ENCODE measurements at places on chromosomes 2 and 18.

GRCh38 chr2:46970334-46971288 is 55.0 kb upstream of the MCFD2 start:
- H3K4me1 ChIP-seq, result peaks cover 4% of the 10 kb centered on the region
- peak overlapping the region; percentile 78 for H3K27ac ChIP-seq
- no peaks in the 10 kb centered on the region for H3K27me3 ChIP-seq
- H3K36me3 ChIP-seq, result peaks cover 2% of the 10 kb centered on the region

GRCh38 chr2:9189901-9190300 is 16.7 kb upstream of the ASAP2 start:
- H3K27me3 ChIP-seq, result no peaks in the 10 kb centered on the region
- H3K27ac ChIP-seq, result no peak overlapping the region
- H3K4me1 ChIP-seq, result no peaks in the 10 kb centered on the region
- no peaks in the 10 kb centered on the region for H3K36me3 ChIP-seq
- H3K4me3 ChIP-seq, result no peak overlapping the region

GRCh38 chr2:9462313-9462712 is 12.0 kb upstream of the IAH1 start:
- H3K4me3 ChIP-seq, result no peak overlapping the region
- no peaks in the 10 kb centered on the region for H3K4me1 ChIP-seq
- no peak overlapping the region for H3K27ac ChIP-seq
- peaks cover 1% of the 10 kb centered on the region for H3K36me3 ChIP-seq
- DNase-seq, result no peak

DNA sequence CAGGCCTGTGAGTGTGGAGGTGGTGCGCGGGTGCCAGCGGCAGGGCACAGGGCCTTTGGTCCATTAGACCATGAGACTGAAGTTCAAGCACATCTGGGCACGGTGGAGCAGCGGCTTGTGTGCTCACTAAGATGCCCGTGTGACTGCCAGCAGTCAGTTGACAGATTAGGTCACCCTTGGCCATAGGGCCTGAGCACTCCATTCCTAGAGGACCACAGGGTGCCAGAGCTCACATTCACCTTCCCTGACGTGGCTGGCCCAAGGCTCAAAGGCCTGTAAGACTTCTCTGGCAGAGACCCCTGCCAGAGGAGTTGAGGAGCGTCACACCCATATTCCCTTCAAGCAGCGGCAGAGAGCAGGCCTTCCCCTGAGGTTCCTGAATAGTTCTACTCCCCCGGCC is 650 bp downstream of the LHCGR start:
- DNase-seq, result no peak
- peaks cover 5% of the 10 kb centered on the region for H3K4me1 ChIP-seq
- H3K27ac ChIP-seq, result no peak overlapping the region
- H3K36me3 ChIP-seq, result no peaks in the 10 kb centered on the region

DNA sequence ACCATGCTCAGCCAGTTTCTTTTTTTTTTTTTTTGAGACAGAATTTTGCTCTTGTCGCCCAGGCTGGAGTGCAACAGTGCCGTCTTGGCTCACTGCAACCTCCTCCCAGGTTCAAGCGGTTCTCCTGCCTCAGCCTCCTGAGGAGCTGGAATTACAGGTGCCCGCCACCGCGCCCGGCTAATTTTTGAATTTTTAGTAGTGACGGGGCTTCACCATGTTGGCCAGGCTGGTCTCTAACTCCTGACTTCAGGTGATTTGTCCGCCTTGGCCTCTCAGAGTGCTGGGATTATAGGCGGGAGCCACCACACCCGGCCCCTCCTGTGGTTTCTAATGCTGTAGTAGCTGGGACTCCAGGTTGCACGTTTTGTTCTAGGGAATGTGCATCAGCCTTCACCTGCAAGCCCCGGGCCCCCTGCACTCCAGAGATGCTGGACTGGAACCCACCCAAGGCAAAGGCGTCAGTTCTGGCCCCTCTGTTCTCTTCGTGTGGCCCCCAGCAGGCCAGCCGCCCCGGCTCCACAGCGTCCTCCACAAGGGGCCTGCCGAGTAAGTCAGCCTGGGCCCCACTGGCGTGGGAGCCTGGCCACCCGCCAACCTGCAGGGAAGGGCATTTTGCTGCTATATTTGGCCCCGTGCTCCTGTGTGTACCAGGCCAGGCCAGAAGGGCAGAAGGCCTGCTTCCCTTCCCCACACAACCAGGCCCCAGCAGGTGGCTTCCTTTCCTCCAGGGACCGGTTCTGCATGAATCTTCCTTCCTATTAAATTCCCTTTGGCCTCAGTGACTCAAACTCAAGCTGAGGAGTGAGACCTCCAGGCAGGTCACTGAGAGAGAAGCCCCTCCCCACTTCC is 25.7 kb upstream of the B3GNT7 start:
- no peaks in the 10 kb centered on the region for H3K36me3 ChIP-seq
- no peaks in the 10 kb centered on the region for H3K4me1 ChIP-seq
- no peak for DNase-seq
- no peaks in the 10 kb centered on the region for H3K27me3 ChIP-seq
- no peak overlapping the region for H3K4me3 ChIP-seq
- no peak overlapping the region for H3K27ac ChIP-seq

GRCh38 chr2:65240657-65241056 is 13.0 kb downstream of the ACTR2 start:
- no peaks in the 10 kb centered on the region for H3K27me3 ChIP-seq
- H3K36me3 ChIP-seq, result peaks cover 3% of the 10 kb centered on the region
- no peak for DNase-seq
- H3K27ac ChIP-seq, result no peak overlapping the region

DNA sequence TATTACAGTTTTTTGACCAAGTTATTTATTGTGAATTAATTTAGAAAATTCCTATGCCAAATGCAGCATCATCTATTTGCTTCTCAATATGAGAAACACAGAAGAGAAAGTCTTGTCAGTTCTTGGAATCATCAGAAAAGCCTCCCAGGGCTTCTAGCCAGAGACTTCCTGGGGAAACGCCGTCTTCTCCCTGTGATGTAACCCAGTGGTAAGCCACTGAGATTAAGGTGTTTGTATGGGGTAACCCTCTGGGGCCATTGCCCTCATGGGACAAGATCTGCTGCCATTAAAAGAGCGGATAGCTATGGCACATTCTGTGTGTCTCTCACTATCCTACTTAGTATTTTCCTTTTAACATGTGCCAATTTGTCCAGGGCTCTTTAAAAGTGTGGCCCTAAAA is 28.0 kb downstream of the ANKRD29 start:
- no peaks in the 10 kb centered on the region for H3K36me3 ChIP-seq
- no peak overlapping the region for H3K27ac ChIP-seq
- no peaks in the 10 kb centered on the region for H3K4me1 ChIP-seq
- no peak overlapping the region for H3K4me3 ChIP-seq

DNA sequence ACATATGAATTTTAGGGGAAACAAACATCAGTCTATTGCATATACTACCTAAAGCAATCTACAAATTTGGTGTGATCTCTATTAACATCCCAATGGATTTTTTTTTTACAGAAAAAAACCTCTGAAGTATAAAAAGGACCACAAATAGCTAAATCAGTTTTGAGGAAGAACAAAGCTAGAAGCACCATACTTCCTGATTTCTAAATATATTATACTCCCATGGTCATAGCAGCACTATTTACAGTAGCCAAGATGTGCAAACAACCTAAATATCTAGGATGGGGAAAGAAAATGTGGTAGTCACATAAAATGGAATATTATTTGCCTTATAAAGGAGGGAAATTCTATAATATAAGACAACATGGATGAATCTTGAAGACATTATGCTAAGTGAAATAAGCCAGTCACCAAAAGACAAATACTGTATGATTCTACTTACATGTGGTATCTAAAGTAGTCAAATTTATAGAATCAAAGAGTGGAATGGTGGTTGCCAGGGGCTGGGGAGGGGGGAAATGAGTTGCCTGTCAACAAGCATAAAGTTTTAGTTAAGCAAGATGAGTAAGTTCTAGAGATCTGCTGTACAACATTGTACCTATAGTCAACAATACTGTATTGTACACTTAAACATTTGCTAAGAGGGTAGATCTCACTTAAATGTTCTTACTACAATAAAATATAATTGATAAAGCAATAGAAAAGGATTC is 17.6 kb upstream of the CASP8 start:
- H3K27ac ChIP-seq, result no peak overlapping the region
- DNase-seq, result no peak
- no peaks in the 10 kb centered on the region for H3K4me1 ChIP-seq
- H3K4me3 ChIP-seq, result no peak overlapping the region
- H3K36me3 ChIP-seq, result no peaks in the 10 kb centered on the region
- no peaks in the 10 kb centered on the region for H3K27me3 ChIP-seq

DNA sequence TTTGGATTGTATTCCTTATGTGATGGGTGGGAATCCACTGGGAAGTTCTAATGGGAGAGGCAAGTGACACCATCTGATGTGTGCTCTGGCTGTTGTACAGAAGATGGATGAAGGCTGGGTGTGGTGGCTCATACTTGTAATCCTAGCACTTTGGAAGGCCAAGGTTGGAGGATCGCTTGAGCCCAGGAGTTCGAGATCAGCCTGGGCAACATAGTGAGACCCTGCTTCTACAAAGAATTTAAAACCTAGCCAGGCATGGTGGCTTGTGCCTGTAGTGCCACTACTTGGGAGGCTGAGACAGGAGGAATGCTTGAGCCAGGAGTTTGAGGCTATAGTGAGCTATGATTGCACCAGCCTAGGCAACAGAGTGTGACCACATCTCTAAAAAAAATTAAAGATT is 10.6 kb upstream of the MSH6 start:
- DNase-seq, result no peak
- no peak overlapping the region for H3K4me3 ChIP-seq
- no peak overlapping the region for H3K27ac ChIP-seq

DNA sequence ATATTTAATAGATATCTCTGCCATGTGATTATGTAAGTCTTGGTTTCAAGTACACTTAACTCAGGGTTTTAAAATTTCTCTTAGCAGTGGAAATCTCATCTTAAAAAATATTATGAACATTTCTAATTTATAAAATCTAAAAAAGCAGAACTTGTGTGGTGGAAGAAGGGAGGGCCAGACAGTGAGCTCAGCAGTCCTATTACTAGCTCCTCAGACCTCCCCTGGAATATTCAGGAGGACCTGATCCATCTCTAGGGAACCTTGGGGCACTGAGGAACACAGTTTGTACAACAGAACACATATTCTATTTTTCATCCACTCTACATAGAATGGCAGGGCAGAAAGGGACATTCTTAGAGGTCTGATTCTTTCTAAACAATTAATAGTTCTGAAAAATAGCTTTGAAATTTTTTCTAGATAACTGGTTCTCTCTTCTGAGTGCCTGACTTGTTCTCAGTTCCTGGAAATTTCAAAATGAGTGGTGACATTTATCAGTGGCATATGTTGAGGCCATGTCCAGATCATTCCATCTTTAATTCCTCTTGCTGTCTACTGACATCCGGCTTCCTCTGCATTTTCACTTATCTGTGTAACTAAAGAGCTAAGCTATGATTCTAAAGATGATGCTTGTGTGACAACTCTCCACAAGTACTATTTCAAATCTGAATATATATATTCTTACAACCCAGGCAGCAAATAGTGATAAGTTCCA is 8.2 kb upstream of the MAP4K4 start:
- H3K27ac ChIP-seq, result peak overlapping the region; percentile 55
- H3K4me1 ChIP-seq, result no peaks in the 10 kb centered on the region
- H3K27me3 ChIP-seq, result no peaks in the 10 kb centered on the region
- H3K4me3 ChIP-seq, result no peak overlapping the region
- no peak for DNase-seq
- H3K36me3 ChIP-seq, result no peaks in the 10 kb centered on the region

DNA sequence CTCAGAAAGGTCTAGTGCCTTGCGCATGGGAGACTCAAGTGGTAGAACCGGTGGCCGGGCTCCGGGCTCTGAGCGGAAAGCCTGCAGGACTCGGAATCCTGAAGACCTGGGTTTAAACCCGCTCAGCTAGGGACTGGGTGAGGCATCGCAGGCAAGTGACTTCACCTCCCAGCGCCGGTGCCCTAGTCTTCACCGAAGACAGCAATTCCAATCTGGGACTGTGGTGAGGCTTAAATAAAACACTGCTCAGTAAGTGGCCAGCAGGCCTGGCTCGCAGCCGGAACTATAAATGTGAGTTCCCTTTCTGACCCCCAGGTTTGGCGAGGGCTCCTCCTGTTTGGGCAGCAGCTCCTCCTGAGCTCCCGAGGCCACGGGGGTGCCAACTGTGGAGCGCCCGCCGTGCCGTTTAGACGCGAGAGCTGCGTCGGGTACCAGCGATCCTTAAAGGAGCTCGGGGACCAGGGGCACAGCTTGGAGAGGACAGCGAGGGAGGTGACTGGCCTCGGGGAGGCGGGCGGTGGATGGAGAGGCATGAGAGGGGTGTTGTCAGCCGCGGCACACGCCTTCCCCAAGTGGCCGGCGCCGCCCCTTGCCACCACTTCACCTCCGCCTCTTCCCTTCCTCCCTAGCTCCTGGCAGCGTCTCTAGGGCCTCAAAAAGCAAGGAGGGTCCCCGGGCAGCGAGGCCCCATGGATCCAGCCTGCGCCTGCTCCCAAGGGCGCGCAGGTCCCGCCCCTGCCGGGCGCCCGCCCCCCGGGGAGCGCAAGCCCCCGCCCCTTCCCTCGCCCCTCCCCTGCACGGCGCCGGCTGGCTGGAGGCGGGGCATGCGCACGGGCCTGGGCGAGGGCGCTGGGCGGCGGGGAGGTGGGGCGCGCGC is 757 bp upstream of the MTCL1 start:
- H3K27ac ChIP-seq, result peak overlapping the region; percentile 82
- H3K27me3 ChIP-seq, result peaks cover 52% of the 10 kb centered on the region
- H3K36me3 ChIP-seq, result no peaks in the 10 kb centered on the region
- DNase-seq, result peak; percentile 86
- peaks cover 4% of the 10 kb centered on the region for H3K4me1 ChIP-seq

GRCh38 chr18:74784752-74785151 is 187.1 kb downstream of the ZNF407 start:
- no peak overlapping the region for H3K27ac ChIP-seq
- H3K4me1 ChIP-seq, result no peaks in the 10 kb centered on the region
- no peaks in the 10 kb centered on the region for H3K36me3 ChIP-seq
- no peak overlapping the region for H3K4me3 ChIP-seq
- no peak for DNase-seq
- H3K27me3 ChIP-seq, result no peaks in the 10 kb centered on the region

DNA sequence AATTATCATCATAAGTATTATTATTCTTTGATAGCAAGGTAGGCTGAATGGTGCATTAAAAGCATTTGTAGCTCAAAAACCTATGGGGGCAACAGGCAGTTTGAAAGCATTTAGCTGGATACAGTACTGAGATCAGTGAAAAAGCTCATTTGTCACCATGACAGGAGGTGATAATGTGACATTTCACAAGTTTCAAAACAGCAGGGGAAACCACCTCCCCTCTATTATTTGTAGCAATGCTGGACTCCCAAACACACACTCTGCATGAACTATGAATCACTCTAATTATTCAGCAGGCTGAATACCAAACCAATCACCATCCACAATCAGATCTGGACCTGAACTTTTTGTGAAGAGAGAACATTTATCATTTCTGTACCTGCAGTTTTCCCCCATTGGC is 63.4 kb downstream of the MYO5B start:
- H3K36me3 ChIP-seq, result no peaks in the 10 kb centered on the region
- no peak overlapping the region for H3K4me3 ChIP-seq
- H3K4me1 ChIP-seq, result peaks cover 9% of the 10 kb centered on the region
- H3K27ac ChIP-seq, result no peak overlapping the region

Data from small intestine (tissue), 16 donors.